ENCODE measurements at places on chromosomes 11 and 22. TPM values are rescaled to one million over a fixed set of nuclear protein-coding genes. Genes with fewer than 3 reads are reported as not detected.

DNA sequence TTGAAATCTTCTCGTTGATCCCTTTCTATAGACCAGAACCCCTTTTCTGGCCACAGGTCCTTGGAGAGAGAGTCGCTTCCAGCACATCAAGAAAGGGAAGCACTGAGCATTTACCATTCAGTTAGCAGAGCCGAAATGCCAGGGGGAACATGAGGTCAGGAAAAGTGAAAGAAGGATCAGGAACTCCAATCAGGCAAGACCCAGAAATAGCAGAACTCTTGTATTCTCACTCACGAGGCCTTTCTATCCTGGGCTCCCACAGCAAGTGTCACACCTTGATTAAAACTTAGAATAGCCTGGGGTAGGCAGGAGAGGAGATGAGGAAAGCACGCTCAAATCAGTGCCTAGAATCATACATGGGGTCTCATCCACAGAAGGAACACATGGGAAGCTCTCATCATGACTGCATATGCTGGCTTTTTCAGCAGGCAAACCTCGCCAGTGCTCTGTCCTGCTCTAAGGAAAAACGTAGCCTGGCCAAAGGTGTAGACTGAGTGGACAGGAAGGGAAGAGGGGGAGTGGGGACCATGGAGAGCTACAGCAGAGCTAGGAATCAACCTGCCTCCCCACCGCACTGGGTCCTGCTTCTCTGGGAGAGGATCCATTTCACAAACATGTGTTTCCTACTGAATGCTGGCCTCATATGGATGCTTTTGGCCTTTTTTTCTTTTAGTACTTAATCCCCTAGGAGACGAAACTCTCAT, 40.5 kb downstream of the OPCML start:
- no peaks in the 10 kb centered on the region for H3K4me1 ChIP-seq
- no peak overlapping the region for H3K4me3 ChIP-seq
- no peak for DNase-seq
- no peaks in the 10 kb centered on the region for H3K36me3 ChIP-seq
- no peak overlapping the region for H3K27ac ChIP-seq

- no peaks in the 10 kb centered on the region for H3K4me1 ChIP-seq
- no peak for DNase-seq
- no peak overlapping the region for H3K27ac ChIP-seq
- no peaks in the 10 kb centered on the region for H3K36me3 ChIP-seq
- no peaks in the 10 kb centered on the region for H3K27me3 ChIP-seq
Observed at GRCh38 chr11:66964495-66964894, 6.3 kb upstream of the PC start.

DNA sequence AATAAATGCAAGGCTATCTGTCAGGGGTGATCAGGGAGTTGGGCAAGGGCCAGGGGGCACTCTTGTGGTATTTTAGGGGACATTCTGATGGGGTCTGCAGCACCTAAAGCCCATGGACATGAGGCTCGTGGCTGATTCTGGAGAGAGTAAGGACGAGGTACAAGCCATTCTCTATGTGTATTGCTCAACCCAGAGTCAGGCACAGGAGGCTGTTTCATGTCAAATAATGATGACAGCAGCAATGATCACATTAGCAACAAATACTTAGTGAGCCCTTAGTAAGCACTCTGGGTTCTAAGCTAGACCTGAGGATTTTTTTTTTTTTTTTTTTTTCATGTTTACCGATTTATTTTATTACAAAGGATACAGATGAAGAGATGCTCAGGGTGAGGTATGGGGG, 83.5 kb upstream of the THY1 start:
- H3K4me3 ChIP-seq = no peak overlapping the region
- no peaks in the 10 kb centered on the region for H3K36me3 ChIP-seq
- no peak overlapping the region for H3K27ac ChIP-seq

Gene WNT7B
- total RNA-seq = not detected

Gene BEST1
- 1.9 TPM for total RNA-seq
